Astrocyte of the spinal cord (primary cell): ENCODE measurements at places on chromosomes 12 and 14.

- DNase-seq: no peak
Observed at GRCh38 chr12:109524466-109525278, 47.2 kb downstream of the UBE3B start.

DNA sequence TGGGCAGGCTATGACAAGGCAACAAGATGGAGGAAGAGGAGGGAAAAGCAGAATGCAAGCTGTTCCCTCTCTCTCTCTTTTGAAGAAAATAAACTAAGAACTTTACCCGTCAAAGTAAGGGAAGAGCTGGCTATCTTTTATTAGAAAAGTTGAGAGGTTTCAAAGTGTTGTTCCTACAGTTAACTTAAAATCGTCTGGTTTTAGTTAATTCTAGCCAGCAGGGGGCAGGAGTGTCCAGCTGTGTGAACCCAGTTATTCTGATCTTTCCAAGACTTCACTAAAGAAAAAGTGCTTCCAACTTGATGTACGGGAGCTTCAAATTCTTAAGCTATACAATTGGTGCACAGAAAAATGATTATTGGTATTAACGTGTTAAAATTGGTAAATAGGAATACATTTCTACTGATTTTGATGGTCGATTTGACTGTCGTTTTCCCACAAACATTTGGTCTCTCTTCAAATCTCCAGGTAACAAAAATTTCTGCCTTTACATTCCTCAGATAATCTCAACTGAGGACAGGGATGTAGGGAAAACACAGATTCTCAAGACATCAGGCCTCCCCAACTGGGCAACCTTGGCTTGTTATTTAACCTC is 28.4 kb upstream of the MON2 start:
- DNase-seq: peak; percentile 66

- DNase-seq: no peak
Observed at GRCh38 chr14:74599946-74600345, 12.1 kb downstream of the LTBP2 start.

- no peak for DNase-seq
Observed at GRCh38 chr14:54085841-54086240, 129.2 kb upstream of the BMP4 start.

DNA sequence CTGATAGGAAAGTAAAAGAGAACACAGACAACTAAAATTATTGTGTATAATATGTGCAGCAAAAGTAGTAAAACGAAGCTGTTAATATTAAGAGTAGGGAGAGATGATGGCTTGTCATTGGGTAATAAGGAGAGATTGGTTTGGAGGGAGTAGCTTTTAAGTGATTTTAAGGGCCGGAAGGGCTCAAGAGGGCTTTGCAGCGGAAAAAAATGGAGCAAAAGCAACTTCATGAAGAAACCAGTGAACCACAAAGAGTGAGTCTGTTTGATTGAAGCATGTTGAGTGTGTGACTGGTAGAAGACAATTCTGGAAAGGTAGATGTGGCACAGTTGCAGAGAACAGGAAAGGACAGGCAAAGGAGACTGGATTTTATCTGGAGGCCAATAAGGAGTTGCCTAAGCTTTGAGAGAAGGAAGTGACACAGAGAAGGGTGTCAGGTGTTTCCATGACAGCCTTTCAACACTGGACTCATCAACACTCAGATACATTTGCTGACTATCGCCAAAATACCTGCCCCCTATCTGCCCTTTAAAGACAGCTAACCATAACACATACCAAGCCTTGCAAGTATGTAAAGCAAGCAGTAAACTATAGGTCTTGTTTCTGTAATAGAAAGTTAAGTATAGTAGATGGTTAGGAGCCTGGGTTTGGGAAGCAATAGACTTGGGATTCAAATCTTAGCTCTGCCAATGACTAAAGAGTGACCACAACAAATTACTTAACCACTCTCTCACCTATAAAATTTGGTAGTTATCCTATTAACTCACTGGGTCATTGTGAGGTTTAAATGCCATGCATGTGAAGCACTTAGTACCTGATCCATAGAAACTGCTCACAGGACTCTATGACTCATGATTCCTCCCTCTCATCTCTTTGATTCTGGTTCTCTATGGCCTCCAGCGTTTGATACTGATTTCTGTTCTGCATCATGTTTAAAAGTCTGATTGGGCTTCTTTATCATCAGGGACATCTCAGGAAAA is 117.3 kb upstream of the LMNTD1 start:
- no peak for DNase-seq

GRCh38 chr12:50187084-50187900 is 20.1 kb upstream of the CERS5 start:
- peak; percentile 92 for DNase-seq

GRCh38 chr12:57452181-57452936 is 2.7 kb upstream of the INHBE start:
- DNase-seq: peak; percentile 90

DNA sequence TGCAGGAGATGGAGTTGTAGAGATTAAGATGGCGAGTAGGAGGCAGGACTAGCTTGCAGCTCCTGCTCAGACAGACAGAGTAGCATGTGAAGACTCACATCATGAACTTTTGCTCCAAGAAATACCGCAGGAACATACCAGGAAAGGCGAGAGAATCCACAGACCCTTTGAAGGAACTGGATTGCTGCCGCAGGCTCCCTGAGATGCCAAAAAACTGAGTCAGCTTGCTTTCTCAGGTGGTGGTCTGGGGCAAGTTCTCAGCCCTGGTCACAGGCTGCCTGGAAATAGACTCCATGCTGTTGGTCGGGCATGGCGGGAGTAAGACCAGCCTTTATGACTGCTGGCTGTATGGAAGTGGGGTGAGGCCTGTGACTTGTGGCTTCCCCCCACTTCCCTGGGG is 163.6 kb upstream of the NAV3 start:
- DNase-seq: peak; percentile 97

DNA sequence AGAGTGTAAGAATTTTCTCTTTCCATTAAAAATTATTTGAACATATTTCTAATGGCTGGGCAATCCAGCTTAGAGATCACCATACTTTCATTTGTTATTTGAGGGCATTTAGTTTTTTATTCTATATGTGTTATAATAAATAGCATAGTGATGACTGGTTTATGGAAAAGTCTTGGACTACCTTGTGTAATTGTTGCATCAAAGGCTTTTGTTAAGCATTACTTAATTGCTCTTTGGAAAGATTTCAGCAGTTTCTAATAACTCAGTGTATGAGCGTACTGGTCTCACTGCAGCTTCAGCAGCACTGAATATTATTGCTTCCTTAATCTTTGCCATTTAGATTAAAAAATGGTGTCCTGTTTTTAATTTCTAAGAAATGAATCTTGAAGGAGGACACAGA is 22.8 kb downstream of the TMEM19 start:
- no peak for DNase-seq

DNA sequence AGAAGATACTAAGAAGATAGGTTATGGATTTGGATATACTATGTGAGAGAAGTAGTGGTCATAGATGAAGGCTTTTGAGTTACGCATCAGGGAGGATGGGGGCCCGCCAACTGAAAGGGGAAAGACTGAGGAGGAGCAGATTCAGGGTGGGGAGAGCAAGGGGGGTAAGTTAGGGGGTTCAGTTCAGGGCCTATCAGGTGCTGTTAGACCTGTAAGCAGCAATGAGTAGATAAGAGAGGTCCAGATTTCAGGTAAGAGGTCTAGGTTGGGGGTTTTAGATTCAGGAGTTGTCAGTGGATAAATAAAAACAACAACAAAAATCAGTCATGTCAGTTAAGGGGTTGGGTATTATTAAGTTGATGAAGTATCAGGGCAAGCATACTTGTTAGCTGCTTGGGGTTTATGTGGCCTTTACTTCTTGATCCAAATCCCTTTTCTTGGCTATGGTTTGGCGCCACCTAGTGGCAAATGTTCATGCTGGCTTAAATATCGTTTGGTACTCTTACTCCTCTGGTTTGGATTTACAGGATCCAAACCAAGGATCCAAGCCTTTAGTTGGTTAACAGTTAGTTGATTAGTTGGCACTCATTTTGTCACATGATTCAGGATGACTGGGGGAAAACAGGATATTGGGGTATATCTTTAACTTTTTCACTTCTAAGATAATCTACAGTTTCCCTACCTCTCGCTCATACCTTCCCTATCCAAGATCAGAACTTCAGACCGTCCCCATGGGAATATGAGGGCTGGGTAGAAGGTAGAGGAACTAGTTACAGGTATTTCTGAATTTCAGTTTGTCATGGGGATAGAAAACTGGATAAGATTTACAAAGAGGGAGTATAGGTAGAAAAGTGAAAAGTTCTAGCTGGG is 65.1 kb downstream of the PCNX1 start:
- peak; percentile 87 for DNase-seq

GRCh38 chr14:72828604-72829003 is 65.3 kb downstream of the DPF3 start:
- no peak for DNase-seq

DNA sequence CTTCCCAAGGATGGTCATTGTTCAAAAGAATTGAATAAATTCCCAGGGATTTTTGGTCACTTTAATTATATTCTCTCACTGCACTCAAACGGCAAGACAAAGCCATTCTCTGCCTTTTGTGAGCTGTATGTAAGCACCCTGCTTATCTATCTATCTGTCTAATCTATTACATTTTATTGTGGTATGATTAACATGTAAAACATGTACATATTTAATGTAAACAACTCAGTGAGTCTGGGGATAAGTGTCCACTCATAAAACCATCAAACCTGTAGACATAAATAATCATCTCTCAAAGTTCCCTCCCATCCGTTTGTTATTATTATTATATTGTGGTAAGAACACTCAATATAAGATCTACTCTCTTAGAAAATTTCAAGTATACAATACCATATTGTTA is 167.1 kb downstream of the CAND1 start:
- no peak for DNase-seq

DNA sequence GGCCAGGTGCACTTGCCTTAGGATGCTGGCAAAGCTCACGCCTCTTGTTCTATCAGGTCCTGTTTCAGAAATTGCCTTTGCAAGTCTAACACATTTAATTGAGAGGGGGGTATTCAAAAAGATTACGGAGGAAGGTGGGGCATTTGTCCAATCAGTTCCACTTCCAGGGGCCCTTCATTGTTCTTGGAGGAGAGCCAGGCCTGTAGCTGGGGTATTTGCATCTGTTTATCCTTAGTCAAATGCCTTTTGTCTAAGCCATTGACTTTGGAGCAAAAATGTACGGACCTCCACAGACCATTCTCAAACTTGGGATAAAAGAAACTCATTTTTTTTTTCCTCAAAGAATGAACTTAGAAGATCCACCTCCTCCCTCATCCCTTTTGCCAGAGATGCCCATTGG is 582.0 kb downstream of the BCL11B start:
- DNase-seq: no peak

DNA sequence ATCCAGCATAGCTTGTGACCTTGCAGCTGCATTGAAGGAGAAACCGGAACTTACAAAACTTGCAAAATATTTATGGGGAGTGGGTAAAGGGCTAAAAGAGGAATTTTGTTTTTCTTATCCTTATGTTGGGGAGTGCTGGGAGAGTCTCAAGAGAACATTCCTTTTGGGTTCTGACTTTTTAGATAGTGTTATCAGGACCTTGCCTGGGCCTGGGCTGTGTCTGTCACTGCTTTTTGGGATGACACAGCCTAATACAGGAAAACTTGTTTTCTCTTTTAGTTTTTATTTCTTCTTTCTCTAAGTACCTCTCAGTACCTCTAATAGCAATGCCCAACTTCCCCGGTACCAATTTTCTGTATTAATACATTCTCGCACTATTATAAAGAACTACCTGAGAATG is 850.6 kb downstream of the RPS29 start:
- no peak for DNase-seq

- no peak for DNase-seq
Observed at GRCh38 chr12:47207829-47208248, 128.1 kb upstream of the AMIGO2 start.

GRCh38 chr14:21965042-21965441 is 291.4 kb upstream of the OR4E1 start:
- no peak for DNase-seq

- DNase-seq: no peak
Observed at GRCh38 chr12:120249266-120249874, 16.2 kb downstream of the PXN start.

- peak; percentile 83 for DNase-seq
Observed at GRCh38 chr12:109110988-109111495, 5.3 kb upstream of the ACACB start.

- DNase-seq: no peak
Observed at GRCh38 chr12:2082321-2082720, 29.5 kb downstream of the CACNA1C start.

DNA sequence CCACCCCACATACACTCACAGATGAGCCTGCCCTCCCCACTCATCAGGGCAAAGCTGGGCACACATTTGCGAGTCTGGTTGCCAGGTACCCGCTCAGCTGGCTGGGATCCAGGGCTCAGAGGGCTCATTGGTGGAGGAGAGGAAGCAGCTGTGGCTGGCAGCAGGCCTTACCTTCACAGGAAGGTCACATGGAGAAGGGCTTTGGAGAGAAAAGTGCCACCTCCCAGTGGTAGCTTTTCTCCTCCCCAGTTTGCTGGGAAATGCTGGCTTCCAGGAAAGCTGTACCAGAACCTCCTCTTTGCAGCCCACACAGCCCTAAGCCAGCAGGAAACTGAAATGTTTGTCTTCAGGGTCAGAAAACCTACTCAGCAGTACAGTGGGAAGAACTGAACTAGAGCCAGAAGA is 55.6 kb downstream of the LGMN start:
- DNase-seq: peak; percentile 23

GRCh38 chr12:65867394-65867793 is 43.1 kb downstream of the HMGA2 start:
- peak; percentile 82 for DNase-seq

DNA sequence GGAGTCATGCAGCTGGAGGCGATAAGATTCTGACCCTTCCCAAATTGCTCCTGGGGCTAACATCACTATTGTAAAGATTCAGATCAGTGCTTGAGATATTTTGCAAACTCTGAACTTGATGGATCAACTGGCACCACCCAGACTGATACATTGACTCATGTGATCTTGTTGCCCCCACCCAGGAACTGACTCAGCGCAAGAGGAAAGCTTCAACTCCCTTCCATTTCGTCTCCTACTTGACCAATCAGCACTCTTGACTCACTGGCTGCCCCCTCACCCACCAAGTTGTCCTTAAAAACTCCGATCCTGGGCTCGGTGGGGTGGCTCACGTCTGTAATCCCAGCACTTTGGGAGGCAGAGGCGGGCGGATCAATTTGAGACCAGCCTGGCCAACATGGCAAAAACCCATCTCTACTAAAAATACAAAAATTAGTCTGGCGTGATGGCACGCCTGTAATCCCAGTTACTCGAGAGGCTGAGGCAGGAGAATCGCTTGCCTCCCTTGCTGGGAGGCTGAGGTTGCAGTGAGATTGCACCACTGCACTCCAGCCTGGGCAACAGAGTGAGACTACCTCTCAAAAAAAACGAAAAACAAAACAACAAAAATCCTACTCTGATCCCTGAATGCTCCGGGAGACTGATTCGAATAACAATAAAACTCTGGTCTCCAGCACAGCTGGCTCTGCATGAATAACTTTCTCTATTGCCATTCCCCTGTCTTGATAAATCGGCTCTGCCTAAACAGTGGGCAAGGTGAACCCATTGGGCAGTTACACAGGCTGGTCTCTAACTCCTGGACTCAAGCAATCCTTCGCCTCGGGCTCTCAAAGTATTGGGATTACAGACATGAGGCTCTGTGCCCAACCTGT is 9.8 kb upstream of the ARF6 start:
- DNase-seq: no peak
